ENCODE measurements at places on chromosomes 16 and 17.
A peak's percentile ranks its signal among the peaks of the same experiment; 100 is the strongest.

- no peak for DNase-seq
These were observed 27.6 kb upstream of the VAT1L start for GRCh38 chr16:77760800-77761199.

DNA sequence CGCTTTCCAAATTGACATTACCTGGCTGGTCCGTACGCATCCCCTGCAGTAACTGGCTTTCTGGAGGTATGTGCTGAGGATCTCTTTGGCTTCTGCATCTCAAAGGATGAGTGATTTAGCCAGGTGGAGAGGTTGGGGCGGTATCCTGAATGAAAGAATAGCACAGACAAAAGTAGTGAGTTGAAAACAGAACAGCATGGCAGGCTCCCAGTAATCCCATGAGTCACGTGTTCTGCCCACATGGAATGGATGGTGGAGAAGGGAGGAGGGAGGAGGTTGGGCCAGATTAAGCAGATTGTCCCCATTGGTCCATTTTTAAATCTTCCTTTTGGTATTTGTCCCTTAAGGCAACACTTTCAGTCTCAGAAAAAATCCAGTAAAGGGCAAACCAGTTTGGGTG, 176.0 kb downstream of the WWOX start:
- no peak for DNase-seq

- no peak for DNase-seq
These were observed 51.6 kb downstream of the N4BP1 start for GRCh38 chr16:48558371-48558841.

- DNase-seq = no peak
These were observed 15.3 kb upstream of the FZD2 start for GRCh38 chr17:44541884-44542581.

DNA sequence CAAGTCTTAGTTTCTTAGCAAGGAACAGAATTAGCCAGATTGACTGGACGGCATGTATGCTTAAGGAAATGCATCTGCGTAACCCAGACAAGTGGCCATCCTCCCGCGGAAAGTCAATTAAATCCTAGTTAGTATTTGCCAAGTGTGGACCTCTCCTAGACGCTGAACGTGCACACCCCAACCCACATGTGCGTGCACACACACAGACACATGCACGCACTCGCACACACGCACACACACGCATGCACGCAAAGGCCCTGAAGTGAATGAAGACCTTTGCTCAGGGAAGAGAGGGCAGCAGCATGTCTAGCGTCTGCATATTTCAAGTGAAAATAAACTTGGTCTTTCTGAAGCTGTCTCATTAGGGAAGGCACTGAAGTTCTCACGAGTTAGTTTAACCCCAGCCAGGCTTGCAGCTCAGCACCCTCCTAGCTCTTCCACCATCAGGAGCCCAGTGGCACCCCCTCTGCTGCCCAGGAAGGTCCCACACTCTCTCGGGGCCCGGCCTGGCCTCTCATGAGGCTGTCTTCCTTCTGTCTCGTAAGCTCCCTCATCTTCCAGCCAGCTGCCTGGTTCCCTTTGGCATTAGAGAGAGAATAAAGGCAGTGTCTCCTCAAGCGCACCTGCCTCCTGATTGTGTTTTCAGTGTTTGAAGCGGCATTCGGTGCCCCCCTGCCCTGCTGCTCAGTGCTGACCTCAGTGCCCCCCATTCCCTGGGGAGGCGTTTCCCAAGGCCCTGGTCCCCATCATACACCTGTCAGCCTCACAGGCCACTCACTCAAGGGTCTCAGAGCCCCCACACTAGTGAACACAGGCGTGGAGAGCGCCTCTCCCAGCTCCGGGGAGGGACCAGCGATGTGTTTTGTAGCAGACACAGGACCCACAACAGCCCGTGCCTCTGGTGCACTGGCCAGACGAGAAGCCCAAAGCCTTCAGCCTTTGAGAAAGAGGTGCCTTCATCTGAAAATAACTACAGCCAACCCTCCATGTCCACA, 52.2 kb upstream of the CHMP6 start:
- DNase-seq = no peak

DNA sequence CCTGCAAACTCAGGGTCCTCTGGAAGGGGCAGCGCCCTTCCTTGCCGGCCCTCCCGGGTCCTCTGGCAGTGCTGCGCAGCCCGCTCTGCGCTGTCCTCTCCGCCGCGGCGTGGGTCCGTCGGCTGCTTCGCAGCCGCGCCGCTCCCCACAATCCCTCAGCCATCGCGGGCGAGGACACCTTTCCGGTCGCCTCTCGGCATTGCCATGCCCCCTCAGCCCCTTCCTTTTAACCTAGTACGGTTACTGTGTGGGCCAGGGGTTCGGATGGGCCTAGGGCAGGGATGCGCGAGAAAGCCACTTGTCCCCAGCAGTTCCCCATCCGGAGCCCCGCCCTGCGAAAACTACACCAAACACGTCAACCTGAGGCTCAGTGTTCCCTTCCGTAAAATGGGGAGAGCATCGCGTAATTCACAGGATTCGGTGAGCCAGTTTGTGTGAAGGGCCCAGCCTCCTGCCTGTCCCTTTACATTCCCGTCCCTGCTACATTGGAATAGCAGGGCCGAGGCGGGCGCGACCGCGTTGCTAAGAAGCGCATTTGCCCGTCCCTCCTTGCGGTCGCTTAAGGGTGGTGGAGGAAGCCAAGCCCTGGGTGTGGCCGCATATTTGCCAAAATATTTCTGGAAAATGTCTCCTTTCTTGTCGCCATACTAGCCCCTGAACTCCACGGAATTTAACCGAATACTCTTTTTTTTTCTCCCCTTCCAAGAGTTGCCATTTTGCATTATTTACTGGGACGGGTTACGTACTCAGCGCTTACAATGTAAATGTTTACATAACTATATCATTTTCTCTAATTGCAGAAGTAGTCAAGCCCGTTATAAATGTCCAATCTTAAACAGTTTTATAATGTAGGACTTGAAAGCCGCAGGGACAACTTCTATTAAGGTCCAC, 13.2 kb downstream of the COPZ2 start:
- no peak for DNase-seq

DNA sequence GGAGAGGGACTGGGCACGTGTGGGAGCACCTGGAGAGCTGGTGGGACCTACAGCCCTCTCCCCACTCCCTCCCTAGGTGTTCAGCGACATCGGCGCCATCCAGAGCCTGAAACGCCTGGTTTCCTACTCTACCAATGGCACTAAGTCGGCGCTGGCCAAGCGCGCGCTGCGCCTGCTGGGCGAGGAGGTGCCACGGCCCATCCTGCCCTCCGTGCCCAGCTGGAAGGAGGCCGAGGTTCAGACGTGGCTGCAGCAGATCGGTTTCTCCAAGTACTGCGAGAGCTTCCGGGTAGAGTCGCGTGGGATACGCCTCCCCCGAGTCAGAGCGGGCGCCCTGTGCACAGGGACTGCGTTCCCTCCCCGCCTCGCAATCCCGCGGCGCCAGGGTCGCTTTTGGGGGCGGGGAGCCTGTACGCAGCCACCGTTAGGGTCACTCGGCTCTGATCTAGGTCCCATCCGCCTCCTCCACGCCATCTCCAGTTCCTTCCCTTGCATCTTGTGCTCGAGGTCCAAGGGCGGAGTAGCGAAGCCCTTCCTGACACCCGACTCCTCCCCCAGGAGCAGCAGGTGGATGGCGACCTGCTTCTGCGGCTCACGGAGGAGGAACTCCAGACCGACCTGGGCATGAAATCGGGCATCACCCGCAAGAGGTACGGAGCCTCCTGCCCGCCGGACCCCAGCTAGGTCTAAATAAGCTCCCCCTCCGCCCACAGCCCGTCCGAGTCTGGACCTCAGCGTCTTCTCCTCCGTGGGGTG, 13.0 kb downstream of the SARM1 start:
- no peak for DNase-seq

DNA sequence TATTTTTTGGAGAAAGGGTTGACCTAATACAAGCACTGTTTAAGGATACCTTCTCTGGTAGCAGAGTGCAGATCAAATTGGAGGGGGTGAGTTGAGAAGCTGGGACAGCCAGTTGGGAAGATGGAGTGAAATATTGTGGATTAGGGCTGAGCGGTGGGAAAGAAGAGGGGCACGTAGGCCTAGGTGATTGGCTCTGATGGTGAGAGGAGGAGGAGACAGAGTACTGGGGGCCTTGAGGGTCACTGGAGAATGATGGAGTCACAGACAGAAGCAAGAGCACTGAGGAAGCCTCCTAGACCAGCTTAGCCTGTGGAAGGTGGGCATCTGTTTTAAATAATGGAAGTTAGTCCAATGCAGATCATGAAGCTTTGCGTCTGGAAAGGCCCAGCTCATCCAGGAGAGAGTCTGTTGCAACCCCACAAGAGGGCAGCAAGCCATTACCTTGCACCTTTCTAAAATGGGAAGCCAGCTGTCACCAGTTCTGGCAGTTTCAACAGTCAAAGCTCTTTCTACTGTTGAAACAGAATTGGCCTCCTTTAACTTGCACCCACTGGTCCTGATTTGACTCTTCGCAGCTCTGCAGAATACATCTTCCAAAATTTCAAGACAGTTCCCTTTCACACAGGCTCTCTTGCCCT, 11.8 kb downstream of the SLC9A5 start:
- no peak for DNase-seq

- DNase-seq = no peak
These were observed 60.7 kb downstream of the PCTP start for GRCh38 chr17:55811536-55811935.

DNA sequence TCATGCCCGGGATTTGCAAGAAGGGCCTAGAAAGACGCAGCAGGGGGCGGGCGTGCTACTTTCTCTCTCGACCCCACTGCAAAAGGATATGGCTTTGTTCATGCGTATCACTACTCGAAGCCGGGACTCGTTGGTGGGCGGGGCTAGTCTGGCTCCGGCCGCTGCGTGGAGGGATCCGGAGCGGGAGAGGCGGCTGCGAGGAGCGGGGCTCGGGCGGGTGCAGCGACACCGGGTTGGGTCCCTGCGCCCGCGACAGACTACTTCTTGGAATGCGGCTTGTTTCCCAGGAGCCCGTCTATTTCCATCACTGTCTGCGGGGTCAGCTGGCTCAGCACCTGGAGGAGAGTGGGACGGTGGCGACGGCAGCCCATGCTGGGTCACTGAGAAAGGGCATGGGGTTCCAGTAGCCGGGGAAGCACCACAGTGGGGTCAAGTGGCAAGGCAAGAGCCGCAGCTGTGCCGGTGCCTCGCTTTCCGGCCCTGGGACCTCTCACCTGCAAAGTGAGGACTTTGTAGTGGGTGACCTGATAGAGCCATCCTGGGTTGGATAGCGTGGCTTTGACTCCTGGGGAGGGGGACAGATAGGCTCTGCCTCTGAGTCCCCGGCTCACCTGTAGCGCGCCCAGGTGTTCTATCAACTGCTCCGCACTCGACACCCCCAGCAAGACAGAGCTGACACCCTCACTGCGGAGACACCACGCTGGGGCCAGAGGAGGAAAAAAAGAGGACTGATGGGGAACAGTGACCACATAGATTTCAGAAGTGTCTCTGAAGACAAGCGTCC, 6.6 kb downstream of the KCNAB3 start:
- DNase-seq = peak; percentile 55

- no peak for DNase-seq
These were observed 53.8 kb upstream of the LYRM9 start for GRCh38 chr17:27947005-27947406.

- no peak for DNase-seq
These were observed 7.9 kb upstream of the UBE2I start for GRCh38 chr16:1301562-1301961.

GRCh38 chr16:3971706-3972105, 91.2 kb upstream of the CREBBP start:
- no peak for DNase-seq

DNA sequence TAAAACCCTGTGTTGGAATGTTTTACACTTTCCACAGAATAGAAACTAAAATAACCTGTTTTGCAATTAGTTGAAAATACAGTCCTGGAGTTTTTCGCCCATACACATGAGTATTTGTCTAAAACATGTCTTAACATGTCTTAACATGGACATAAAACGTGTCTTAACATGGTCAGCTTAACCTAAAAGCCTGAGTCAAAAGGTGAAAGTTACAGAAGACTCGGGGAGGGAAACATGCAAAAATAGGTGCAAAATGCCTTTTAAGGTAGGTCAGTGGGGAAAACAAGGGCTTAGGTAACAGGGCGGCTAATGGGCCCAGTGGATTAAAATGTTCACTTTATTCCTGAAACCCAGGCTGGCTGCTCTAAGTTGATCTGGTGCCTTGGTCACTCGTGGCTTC, 56.1 kb upstream of the RBL2 start:
- no peak for DNase-seq

- DNase-seq = no peak
These were observed 658 bp downstream of the CACNG4 start for GRCh38 chr17:66964930-66965800.

GRCh38 chr17:69869667-69870066, 205.4 kb upstream of the KCNJ16 start:
- DNase-seq = no peak

GRCh38 chr16:54402270-54402669, 115.7 kb upstream of the IRX3 start:
- no peak for DNase-seq

- no peak for DNase-seq
These were observed 159.4 kb upstream of the ZNF267 start for GRCh38 chr16:31713945-31714902.

GRCh38 chr16:23060458-23061320, 88.6 kb downstream of the USP31 start:
- DNase-seq = peak; percentile 12
